ENCODE measurements at places on chromosomes 2 and 18.

DNA sequence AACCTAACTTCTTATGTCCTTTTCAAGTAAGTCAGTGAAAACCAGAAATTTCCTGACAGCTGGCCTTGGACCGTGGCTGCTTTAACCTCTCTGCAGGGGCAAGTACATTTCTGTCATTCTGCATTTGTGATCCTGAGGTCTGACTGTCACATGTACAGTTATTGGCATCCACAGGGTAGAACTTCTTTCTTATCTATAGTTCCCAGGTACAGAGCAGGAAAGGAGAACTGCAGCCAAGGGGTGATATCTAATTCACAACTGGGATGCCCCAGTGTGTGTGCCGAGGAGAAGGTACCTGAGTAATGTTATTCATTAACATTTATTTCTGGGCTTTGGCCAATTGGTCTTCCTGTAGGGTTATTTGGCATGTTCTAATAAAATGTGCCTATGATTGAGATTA, 468.9 kb downstream of the PARD3B start:
- no peak for DNase-seq

GRCh38 chr2:71460595-71461303, 7.4 kb downstream of the DYSF start:
- DNase-seq = no peak

DNA sequence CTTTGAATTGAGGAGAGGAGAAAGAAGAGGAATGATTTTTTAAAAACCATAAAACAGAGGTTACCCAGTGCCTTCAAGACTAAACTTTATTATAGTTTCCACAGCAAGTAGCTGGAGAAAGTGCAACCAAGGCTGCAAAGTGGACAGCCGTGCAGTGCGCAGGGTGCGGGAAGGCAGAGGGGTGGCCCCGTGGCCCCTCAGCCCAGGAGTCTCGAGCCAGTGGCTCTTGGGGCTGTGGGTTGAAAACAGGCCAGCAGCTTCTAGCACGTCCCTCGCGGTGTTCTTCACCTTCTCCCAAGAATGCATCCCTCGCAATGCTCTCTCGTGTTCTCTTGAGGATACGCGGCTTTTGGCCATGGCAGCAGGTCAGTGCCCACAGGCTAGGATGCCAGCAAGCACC, 28.5 kb upstream of the ALKAL2 start:
- no peak for DNase-seq

DNA sequence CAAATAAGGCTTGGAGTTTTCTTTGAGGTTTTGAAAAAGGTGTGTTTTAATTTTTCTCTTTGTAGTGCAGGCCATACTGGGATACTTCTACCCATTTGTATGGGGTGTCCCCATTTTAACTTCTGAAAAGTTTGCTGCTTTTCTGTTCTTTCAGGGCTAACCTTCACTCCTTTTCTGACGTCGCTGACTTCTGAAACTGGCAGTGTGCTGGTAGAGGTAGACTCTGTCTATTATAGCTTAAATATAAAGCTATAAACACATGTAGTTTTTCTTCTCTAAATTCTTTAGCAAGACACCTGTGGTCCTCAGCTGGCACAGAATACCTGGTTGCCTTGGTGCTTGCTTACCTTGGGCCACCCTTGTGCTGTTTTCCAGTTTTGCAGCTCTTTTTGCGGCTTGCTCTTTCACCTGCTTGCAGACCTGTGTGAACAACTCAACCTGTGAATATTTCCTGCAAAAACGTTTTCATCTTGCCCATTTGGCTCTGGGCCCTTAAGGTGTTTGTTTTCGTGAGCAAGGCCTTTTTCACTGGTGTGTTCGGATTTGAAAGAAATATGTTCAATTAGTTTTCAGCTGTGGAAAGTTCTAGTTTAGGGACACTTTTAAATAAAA, 42.2 kb downstream of the PHLPP1 start:
- no peak for DNase-seq

Measured in kidney (tissue), 22 donors.